NCI-H2029 treated with DMSO at 0.1 percent for 48 hours (cell line): ENCODE measurements at places on chromosomes 13 and 19.
A peak's percentile ranks its signal among the peaks of the same experiment; 100 is the strongest.

DNA sequence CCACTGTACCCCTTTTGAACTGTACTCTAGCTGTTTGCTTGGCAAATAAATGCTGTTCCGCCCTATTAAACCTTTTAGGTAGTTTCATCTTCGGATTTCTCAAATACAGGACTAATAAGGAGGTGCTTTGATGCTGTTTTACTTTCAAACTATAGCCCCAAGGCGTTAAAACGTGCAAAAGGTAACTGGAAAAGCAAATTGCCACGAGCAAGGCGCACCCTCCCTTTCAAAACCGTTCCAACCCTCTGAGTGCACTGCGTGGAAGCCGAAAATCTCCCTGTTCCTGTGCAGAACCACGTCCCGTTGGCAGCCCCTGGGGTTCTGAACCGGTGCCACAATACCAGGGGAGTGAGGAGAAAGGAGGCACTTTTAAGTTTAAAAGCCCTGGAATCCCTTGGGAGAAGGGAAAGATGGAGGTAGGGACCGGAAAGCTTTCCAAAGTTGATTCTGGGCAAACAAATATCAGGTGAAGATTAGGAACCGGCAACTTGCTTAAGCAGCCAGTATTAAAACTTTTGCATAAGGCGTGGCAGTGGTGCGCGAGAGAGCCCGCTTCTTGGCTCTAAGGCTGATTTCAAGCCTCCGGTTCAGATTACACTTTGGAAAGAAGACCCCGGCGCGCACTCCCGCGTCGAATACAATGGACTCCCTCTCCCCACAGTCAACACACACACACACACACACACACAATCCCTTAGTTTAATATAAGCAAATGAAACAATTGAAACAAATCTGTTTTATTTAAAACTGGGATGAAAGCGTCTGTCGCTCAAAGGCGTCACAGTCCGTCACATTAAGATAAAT lies 9.5 kb downstream of the POU4F1 start:
- DNase-seq: no peak

- no peak for DNase-seq
Observed at GRCh38 chr19:6014551-6015135, 36.7 kb upstream of the RANBP3 start.

DNA sequence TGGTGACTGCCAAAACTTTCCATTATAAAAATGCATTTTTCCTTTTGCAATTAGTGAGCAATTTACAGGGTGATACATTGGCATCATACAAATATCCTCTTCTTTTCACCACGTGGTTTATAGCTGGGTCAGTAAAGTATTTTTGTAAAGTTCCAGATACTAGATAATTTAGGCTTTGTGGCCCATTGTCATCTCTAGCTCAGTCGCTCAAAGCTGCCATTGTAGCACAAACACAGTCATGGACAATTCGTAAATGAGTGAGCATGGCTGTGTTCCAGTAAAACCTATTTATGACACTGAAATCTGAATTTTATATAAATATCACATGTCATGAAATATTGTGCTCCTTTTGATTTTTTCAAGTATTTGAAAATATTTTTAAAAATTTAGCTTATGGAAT lies 162.9 kb downstream of the USP12 start:
- no peak for DNase-seq

- DNase-seq: no peak
Observed at GRCh38 chr19:50334741-50335421, 5.7 kb upstream of the KCNC3 start.

GRCh38 chr13:113490496-113491417 lies at the start of gene DCUN1D2:
Gene DCUN1D2, minus strand, starts transcription at chr13:113490711. Its CDS starts 42 bp downstream, at chr13:113490669.
- DNase-seq: no peak

DNA sequence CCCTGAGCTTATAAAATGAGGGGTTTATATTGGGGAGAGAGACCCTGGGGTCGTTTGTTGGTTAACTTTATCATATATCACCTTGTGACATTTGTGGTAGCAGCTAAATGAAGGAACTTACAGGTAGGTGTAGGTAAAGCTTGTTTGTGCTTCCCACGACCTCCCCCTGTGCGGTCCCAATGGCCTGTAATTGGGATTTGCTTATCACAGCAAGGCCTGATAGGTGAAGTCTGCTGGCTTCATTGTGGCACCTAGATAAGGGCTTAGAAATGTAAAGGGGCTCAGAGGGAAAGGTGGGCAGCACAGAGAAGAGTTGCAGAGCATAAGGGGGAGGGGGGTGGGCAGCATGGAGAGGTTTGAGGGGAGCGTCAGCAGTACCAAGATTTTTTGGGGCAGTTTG lies 35.5 kb upstream of the MLNR start:
- DNase-seq: no peak

DNA sequence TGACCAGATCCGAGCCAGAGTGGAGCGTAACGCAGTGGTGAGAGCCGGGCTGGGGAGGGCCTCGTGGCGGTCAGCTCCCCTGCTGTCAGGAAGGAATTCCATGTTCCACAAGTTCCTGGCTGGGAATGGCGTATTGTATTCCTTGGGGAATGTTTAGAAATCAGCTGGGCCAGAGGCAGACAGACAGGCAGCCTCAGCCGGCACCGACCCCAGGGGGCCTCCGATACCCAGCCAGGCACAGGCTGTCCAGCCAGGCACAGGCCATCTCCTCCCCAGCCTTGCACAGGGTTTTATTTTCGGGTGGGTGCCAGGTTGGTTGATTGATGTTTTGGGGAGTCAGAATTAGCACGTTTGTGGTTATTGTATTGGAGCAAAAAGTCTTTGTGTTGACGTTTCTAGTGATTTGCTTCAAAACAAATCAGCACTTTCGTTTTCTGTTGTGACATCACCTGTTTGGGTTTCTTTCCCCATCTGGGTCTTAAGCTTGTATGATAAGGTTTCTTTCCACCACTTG lies 126.6 kb upstream of the MCF2L start:
- no peak for DNase-seq

DNA sequence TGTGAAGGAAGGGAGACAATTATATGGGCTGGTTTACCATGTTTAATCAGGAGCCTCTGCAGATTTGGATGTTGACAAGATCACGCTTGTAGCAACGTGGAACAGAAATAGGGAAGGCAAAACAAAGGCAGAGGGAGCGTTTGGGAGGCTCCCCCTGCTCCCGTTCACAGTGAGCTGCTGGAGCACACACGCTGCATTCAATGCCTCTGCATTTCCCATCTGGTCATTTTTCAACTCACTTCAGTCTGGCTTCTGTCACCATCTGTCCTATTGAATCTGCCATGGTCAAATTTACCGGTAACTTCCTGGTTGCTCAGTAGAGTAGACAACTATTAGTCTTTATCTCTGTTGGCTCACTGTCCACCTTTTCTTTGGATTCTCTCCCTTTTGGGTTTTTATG lies 91.0 kb downstream of the NHLRC3 start:
- DNase-seq: no peak

DNA sequence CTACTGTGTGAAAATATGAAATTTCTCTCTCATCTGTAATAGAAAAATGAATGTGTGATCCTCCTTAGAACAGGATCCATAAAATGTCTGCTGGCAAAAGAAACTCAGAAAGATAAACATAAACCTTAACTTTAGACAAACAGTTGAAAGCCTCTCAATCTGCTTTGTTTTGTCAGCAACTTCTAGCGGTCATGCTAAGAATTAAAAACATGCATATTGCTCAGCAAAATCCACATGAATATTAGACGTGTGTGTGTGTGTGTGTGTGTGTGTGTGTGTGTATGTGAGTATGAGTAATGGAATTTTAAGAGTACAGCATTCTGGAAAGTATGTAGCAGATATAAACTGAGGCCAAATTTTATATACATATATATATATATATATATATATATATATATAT lies 1779.2 kb upstream of the MIR17HG start:
- DNase-seq: no peak

- no peak for DNase-seq
Observed at GRCh38 chr13:110471156-110471832, 90.2 kb downstream of the RAB20 start.

DNA sequence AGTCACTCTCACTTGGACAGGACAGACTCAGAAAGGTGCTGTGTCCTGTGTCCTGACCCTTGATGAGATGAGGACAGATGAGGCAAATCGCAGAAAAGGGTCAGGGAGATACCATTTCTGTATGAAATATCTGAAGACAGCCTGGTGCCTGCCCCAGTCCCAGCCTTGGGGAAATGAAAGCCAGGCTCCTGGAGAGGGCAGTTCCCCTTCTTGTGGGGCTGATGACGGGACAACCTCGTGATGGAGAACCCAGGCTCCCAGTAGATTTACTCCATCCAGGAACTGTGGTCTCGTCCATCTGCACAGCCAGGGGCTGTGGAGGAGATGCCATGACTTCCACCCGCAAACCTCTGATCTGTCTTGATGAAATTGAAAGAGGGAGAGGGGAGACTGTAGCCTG lies 13.8 kb downstream of the LILRB1 start:
- DNase-seq: no peak

DNA sequence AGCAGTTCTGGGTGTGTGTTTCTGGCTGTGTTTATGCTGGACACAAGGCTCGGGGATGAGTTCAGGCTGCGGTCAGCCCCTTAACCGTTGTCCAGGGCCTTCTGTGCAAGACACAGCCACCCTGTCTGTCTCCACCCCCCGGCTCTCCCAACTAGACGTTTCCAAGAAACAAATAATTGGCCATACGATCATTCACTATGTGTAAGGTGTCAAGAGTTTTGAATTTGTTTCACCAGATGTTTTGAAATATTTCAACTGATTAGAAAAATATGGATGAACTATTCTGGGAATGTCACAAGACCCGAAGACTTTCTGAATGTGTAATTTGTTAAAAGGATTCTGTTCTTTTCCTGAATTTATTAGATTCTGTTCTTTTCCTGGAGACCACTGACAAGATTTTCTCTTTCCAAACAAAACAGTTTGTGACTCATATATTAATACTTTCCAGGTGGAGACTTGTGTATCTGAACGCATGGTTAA lies 318.2 kb downstream of the MYO16 start:
- no peak for DNase-seq

GRCh38 chr19:5137571-5138124 lies 168.7 kb downstream of the KDM4B start:
- DNase-seq: no peak

DNA sequence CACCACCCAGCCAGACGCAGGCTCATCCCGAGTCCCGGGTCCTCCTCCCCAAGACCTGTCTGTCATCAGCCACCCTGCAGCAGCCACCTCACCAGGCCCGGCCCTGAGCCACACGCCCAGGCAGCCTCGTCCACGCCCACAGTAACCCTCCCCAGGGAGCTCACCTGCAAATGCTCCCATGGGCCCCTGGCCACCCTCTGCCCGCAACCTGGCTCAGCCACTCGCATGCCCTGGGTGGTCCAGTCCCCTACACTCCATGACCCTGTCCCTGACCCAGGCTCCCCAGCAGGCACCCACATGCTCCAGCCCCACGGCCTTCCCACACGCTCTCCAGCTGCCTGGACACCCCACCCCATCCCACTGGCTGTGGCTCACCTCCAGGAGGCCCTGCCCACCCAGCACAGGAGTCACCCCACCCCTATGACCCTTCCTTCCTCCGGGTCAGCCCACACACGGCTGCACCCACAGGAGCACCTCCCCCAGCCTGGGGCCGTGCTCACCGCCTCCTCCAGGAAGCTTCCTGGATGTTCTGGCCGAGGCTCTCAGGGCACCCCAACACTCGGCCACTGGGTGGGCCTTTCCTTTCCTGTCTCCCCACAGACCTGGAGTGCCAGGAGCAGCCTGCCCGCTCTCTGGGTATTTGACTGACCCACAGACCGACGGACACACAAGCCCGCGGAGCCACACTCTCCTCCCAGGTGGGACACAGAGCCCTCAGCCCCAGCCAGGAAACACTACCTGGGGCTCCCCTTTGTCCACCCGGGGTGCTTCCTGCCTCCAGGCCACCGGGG lies 3.6 kb downstream of the TMEM259 start:
- no peak for DNase-seq

- DNase-seq: no peak
Observed at GRCh38 chr19:49814010-49814409, 918 bp upstream of the FUZ start.

DNA sequence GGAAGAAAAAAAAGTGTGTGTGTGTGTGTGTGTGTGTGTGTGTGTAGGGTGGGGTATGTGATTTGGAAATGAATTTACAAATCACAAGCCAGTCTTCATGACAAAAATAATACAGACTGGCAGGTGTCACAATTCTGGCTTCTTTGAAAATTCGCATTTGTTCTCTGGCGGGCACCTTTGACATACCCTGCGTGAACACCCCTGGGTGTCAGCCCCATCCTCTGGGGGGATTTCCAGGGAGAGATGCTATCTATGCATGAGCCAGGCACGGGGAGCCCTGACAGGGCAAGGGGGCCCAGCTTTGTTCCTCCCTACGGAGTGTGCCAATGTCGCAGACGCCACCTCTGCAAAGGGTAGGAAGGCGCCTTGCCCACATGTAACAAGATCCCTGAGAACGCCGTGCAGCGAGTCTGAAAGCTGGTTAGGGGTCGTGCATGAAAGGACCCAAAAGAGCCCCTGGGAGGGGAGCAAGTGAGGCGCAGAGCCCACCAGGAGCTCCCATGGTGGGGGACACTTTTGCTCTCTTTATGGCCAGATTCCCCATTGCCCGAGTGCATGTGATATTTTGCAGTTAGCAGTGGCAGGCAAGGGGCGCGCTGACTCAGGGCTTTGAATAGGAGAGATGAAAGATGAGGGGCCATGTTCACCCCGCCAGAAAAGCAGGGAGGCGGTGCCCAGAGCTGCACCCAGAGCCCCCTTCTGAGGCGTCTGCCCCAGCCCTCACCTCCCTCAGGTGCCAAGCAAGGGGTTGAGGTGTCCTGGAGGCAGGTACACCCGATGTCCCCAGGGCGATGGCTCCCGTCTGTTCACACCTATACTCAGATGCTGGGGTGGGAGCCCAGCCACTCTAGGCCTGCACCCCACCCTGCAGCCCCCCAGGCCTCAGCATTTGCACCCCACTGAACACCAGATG lies 45.3 kb downstream of the KLF2 start:
- no peak for DNase-seq

- DNase-seq: peak; percentile 89
Observed at GRCh38 chr19:17470068-17470841, at the start of gene SLC27A1. Gene SLC27A1, plus strand, starts transcription at chr19:17470524. Its CDS starts 17 bp downstream, at chr19:17470541.

GRCh38 chr19:29890392-29890791 lies 51.6 kb upstream of the URI1 start:
- DNase-seq: no peak

DNA sequence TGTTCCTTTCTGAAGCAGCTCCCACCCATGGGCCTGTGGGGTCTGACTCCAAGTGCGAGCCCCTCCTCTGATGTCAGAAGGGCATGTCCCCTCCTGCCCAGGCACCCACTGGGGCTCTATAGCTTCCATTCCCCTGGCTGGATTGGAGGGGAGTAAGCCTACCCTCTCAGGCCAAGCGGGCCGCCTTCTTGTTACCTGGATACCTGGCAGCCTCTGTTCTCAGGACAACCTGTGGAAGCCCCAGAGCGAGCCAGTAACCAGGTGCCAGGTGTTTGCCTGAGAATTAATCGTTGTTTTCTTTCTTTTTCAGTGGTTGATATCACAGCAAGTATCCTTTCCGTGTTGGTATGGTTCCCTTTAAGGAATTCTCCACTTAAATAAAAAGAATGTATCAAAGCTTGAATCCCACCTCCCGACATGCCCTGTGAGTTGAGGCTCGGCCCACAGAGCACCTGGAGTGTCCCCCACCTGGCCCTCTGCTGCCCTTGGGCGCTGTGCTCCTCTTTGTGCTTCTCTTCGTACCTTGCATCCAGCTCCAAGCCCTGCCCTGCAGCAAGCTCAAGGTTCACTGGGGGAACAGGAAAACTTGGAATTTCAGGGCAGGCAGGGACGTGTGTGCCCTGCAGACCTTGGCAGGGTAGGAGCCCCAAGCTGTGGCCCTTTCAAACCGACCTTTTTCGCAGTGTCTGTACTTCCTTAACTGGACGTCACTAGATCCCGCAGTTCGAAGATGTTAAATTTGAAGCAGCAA lies 15.0 kb downstream of the MAU2 start:
- DNase-seq: no peak

GRCh38 chr13:40345654-40346372 lies 320.6 kb downstream of the FOXO1 start:
- no peak for DNase-seq
